ENCODE measurements at places on chromosomes 3 and 15.

GRCh38 chr15:45521596-45522327, 793 bp downstream of the SLC30A4 start:
- H3K27me3 ChIP-seq, result no peaks in the 10 kb centered on the region
- H3K27ac ChIP-seq, result peak overlapping the region; percentile 63
- peak; percentile 60 for DNase-seq
- H3K36me3 ChIP-seq, result no peaks in the 10 kb centered on the region
- peaks cover 11% of the 10 kb centered on the region for H3K4me1 ChIP-seq

GRCh38 chr3:69747511-69748258, 8.4 kb downstream of the MITF start:
- no peaks in the 10 kb centered on the region for H3K27me3 ChIP-seq
- H3K27ac ChIP-seq, result no peak overlapping the region
- DNase-seq, result no peak

- no peak for DNase-seq
- no peak overlapping the region for H3K4me3 ChIP-seq
- no peaks in the 10 kb centered on the region for H3K4me1 ChIP-seq
- no peaks in the 10 kb centered on the region for H3K36me3 ChIP-seq
- no peaks in the 10 kb centered on the region for H3K27me3 ChIP-seq
- no peak overlapping the region for H3K27ac ChIP-seq
Observed at GRCh38 chr3:37494216-37494615, 319.8 kb upstream of the LRRFIP2 start.

DNA sequence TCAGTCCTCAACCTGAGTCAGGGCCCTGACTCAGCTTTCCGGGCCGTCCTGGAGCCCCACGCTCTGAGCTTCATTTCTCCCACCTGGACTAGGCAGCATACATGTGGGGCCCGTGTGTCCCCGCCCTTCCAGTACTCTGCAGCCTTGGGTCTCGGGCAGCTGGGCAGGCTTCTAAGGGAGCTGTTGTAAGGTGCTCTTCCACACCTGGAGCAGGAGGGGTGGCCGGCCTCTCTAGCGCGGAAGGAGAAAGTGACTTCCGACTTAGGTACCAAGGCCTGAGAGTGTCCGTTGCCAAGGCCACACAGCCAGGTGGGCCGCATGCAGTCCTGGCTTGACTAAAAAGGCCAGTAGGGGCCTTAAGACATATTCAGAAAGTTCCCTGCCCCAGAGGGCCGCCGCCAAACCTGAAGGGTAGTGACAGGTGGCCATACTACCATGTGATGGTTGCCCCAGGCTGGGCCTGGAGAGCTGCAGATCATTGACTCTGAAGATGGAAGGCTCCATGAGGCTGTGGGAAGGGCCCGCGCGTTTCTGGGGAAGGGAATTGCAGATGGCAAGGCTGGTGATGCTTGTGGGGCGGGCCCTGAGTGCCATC, 9.4 kb upstream of the SEMA3B start:
- no peak for DNase-seq
- H3K27ac ChIP-seq, result peak overlapping the region; percentile 92
- peaks cover 13% of the 10 kb centered on the region for H3K36me3 ChIP-seq
- H3K27me3 ChIP-seq, result no peaks in the 10 kb centered on the region
- peaks cover 24% of the 10 kb centered on the region for H3K4me1 ChIP-seq

DNA sequence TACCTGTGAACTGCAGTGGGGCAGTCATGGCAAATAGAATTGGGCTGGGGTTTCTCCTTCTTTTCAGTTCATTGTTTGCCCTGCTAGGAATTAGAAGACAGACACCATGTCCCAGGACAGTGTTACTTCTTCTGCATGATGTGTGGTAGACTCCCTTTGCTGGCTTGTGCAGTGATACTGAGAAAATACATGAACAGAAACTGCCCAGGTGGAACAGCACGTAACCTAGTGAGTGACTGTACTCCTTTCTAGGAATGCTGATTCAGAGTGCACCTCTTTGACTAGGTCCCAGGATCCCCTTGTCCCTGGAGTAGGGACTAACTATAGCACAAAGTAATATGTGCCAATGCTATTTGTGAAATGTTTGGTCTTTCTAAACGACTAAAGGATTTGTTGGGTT, 10.7 kb upstream of the SLC22A13 start:
- DNase-seq, result no peak
- H3K27me3 ChIP-seq, result no peaks in the 10 kb centered on the region
- no peak overlapping the region for H3K27ac ChIP-seq
- H3K36me3 ChIP-seq, result peaks cover 3% of the 10 kb centered on the region
- peaks cover 6% of the 10 kb centered on the region for H3K4me1 ChIP-seq
- no peak overlapping the region for H3K4me3 ChIP-seq

DNA sequence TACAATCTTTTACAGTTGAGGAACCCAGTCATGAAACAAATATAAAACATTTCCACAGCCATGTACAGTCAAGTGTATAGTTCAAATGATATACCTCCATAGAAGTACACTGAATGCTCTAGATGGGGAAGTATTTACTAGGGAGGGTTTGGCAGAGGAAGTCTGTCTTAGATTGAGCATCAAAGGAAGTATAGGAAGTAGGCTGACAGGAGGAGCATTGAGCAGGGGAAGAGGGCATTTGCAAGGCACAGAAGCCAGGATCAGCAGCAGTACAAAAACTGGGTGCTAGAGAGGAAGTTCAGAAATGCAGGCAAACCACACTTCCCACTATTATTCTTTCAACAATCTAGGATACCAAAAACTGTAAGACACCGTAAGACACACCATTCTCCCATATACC, 122.6 kb downstream of the ANO10 start:
- H3K4me1 ChIP-seq, result peaks cover 8% of the 10 kb centered on the region
- no peak overlapping the region for H3K4me3 ChIP-seq
- no peaks in the 10 kb centered on the region for H3K36me3 ChIP-seq
- no peaks in the 10 kb centered on the region for H3K27me3 ChIP-seq
- DNase-seq, result no peak

DNA sequence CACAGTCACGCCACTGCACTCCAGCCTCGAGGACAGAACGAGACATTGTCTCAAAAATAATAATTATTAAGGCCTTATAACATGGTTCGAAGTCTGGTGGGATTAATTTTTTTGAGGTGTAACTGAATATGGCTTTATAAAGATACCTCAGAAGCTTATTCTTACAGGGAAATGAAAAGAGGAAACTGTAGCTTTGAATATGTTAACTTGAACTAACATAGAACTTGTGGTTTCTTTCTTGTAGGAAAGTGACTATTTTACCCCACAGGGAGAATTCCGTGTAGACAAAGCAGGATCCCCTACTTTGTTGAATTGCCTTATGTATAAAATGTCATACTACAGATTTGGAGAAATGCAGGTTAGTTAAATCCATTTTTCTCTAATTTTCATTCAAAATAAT, 96.3 kb downstream of the STT3B start:
- no peak overlapping the region for H3K4me3 ChIP-seq
- no peak overlapping the region for H3K27ac ChIP-seq
- no peaks in the 10 kb centered on the region for H3K4me1 ChIP-seq
- DNase-seq, result no peak
- H3K36me3 ChIP-seq, result peaks cover 7% of the 10 kb centered on the region

DNA sequence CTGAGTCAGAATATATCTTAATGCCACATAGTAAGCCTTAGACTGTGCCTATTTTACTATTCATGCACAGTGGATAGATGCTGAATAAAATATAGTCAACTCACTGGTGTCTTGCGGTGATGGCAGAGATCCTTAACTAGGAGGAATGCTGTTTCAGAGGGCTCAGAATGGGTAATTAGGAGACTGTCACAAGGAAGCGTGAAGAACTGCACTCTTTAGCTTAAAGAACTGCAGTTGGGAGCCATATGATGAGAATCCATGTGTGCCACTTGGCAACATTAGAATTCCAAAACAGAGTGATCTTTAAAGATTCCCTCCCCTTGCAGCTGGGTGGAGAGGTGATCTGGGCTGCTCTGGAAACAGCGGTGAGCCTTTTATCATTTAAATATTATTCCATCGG, 357.6 kb downstream of the MCTP2 start:
- H3K4me3 ChIP-seq, result no peak overlapping the region
- H3K27me3 ChIP-seq, result no peaks in the 10 kb centered on the region
- H3K36me3 ChIP-seq, result no peaks in the 10 kb centered on the region
- no peak overlapping the region for H3K27ac ChIP-seq

DNA sequence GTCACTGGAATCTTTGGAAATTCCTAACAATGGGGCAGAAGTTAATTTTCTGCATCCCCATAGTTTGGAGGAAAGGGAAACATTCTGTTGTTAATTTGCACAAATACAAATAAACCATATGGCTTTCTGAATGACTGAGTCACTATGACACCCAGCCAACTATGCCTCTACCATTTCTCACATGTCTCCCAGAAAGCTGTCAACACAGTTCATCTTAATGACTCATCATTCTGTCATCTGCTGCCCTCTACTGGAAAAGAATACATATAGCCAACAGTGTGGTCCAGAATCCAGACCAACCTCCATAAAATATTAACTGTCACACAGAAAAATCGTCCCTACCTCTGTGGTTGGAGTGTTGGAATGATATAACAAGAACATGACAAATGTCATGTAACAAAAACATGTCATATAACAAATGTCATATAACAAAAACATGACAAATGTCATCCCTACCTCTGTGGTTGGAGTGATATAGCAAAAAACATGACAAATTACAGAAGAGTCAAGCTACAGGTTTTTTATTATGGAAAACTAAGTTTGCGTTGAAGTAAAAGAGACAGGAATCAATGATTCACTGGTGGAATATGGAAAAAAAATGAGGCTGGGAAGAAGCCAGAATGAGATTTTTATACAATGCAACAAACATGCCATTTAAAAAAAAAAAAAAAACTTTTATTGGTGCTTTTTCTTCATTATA, 47.7 kb upstream of the GYG1 start:
- H3K4me3 ChIP-seq, result no peak overlapping the region
- no peaks in the 10 kb centered on the region for H3K27me3 ChIP-seq
- no peaks in the 10 kb centered on the region for H3K36me3 ChIP-seq
- H3K27ac ChIP-seq, result no peak overlapping the region
- no peaks in the 10 kb centered on the region for H3K4me1 ChIP-seq
- DNase-seq, result peak; percentile 72

All from kidney (tissue), 22 donors.